Psoas muscle (tissue), 8 donors: ENCODE measurements at places on chromosomes 4 and X. TPM values are rescaled to one million over a fixed set of nuclear protein-coding genes. Genes with fewer than 3 reads are reported as not detected.
A peak's percentile ranks its signal among the peaks of the same experiment; 100 is the strongest.

- no peaks in the 10 kb centered on the region for H3K4me1 ChIP-seq
- no peaks in the 10 kb centered on the region for H3K36me3 ChIP-seq
- H3K4me3 ChIP-seq, result no peak overlapping the region
- no peak overlapping the region for H3K27ac ChIP-seq
- DNase-seq, result no peak
- no peaks in the 10 kb centered on the region for H3K27me3 ChIP-seq
These were observed 978.1 kb downstream of the C4orf33 start for GRCh38 chr4:130074096-130074495.

DNA sequence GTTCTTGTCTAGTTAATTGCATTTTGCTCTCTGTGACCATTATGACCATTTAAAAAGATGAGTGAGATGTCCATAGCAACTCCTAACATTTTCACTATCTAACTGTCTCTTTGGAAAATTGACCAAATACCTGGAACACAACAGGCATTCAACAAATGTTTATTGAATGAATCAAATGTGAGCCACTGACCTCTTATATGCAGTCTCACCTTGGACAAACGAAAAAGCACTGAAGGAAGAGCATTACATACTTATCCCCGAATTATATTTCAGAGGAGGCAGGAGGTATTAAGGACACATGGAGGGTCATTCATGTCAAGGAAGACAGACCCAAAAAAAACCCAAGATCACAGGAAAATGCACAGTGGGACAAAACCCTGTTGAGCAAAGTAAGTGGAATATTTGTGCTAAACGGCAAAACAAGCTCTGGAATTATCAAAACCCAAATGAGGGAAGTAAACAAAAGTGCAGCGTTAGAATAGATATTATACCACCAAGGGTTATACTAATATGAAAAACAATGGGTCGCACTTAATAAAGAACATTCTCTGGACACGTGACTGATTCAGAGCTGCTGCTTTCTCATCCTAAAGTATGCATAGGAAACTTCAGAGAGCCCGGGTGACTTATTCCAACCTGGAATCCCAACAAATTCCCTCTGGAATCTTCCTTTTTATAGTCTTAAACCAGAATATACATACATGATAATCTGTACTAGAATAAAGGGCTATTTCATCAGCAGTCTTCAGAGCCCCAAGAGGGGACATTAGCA lies 131.9 kb downstream of the AMELX start:
- no peak overlapping the region for H3K4me3 ChIP-seq
- H3K4me1 ChIP-seq, result no peaks in the 10 kb centered on the region
- no peaks in the 10 kb centered on the region for H3K27me3 ChIP-seq
- no peak overlapping the region for H3K27ac ChIP-seq
- no peaks in the 10 kb centered on the region for H3K36me3 ChIP-seq

GRCh38 chr4:47270201-47270888 lies 193.2 kb downstream of the COMMD8 start:
- H3K27ac ChIP-seq, result no peak overlapping the region
- no peaks in the 10 kb centered on the region for H3K27me3 ChIP-seq

DNA sequence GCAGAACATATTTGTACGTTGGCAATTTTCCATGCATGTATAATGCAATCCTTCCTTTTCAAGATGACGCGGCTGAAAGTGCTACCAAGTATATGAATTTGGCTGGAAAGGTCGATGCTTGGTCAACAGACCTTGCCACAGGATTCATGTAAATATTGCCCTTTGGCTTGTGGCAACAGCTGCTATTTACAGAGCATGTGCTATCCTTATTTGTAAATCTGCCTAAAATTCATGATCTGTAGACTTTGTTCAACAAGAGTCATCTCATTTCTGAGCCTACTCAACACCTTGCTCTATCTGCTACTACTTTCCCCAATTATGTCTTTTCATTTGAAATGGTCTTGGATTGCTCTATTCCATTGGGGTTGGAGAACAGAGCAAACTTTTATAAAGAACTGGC lies 1.9 kb upstream of the SMARCA1 start:
- no peak for DNase-seq
- H3K4me1 ChIP-seq, result no peaks in the 10 kb centered on the region
- no peak overlapping the region for H3K27ac ChIP-seq
- H3K36me3 ChIP-seq, result no peaks in the 10 kb centered on the region
- no peaks in the 10 kb centered on the region for H3K27me3 ChIP-seq

- H3K36me3 ChIP-seq, result no peaks in the 10 kb centered on the region
- no peak overlapping the region for H3K27ac ChIP-seq
- H3K4me3 ChIP-seq, result no peak overlapping the region
- no peak for DNase-seq
- no peaks in the 10 kb centered on the region for H3K27me3 ChIP-seq
- H3K4me1 ChIP-seq, result no peaks in the 10 kb centered on the region
These were observed 103.4 kb upstream of the PAK3 start for GRCh38 chrX:110992611-110993010.

DNA sequence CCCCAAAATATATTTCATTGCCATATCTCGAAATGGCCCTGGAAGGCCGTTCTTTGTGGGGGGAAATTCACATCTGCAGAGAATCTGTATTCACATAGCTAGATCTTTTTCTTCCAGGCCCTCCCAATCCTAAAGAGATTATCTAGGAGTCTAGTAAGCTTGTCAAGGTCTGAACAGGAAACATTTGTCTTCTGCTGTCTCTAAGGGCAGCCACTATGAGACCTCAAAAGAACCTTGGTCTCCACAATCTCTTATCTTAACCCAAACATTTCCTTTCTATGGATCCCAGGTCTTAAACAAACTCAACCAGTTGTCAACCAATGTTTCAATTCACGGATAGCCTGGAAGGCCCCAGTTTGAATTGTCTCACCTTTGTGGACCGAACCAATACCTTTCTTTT lies 45.0 kb downstream of the CRLF2 start:
- no peaks in the 10 kb centered on the region for H3K36me3 ChIP-seq
- DNase-seq, result no peak
- H3K4me3 ChIP-seq, result no peak overlapping the region
- H3K27me3 ChIP-seq, result no peaks in the 10 kb centered on the region

The CCDC110 gene
- total RNA-seq, result 5.8 TPM

The FGB gene
- total RNA-seq, result not detected

The VEGFC gene
- 7.0 TPM for total RNA-seq

- no peaks in the 10 kb centered on the region for H3K36me3 ChIP-seq
- peak overlapping the region; percentile 98 for H3K27ac ChIP-seq
- DNase-seq, result peak; percentile 57
- no peaks in the 10 kb centered on the region for H3K27me3 ChIP-seq
These were observed 835 bp upstream of the NFKB1 start for GRCh38 chr4:102500352-102500695.

The NSG1 gene
- 0.50 TPM for total RNA-seq

The TECRL gene
- total RNA-seq, result 47.9 TPM

The TBCK gene
- total RNA-seq, result 9.7 TPM

DNA sequence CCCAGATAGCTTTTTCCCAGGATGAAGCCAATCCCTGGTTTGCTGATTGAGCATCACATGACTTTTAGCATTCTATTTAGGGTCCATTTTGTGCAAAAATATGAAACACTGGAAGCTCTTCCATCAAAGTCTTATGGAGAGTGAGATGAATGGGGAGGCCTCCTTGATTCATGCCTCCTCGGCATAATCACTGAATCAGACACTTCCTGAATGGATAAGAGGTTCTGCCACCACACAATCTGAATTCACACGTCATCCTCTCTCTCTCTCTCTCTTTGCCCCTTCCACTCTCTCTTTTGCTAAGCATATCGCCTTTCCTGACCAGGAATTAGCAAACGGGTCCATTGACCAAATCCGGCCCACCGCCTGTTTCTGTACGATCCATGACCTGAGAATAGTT lies 68.7 kb downstream of the CRMP1 start:
- no peak overlapping the region for H3K4me3 ChIP-seq
- H3K27me3 ChIP-seq, result no peaks in the 10 kb centered on the region
- H3K36me3 ChIP-seq, result no peaks in the 10 kb centered on the region
- no peak for DNase-seq
